ENCODE measurements at places on chromosomes 3 and 15. TPM values are rescaled to one million over a fixed set of nuclear protein-coding genes. Genes with fewer than 3 reads are reported as not detected.

DNA sequence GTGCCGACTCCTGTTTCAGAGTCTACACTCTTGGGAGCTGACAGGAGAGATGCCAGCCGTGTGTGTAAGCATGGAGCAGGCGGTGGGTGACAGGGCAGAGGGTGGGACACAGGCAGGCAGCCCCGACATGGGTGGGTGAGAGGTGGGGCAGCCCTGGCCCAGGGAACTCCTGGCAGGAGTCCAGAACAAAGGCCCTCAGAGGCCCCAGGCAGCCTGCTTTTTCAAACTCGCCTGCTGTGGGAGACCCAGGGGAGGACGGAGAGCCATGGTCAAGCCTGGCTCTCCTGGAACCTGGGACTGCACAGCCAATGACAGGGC is 29.3 kb upstream of the SLC41A3 start:
- DNase-seq: no peak

KY gene
- total RNA-seq: not detected

UBR1 gene
- total RNA-seq: 50.6 TPM

PRR20G gene
- not detected for total RNA-seq

GRCh38 chr15:84633311-84634227 is 20.5 kb downstream of the WDR73 start:
- DNase-seq: peak; percentile 62

Measured in CD4-positive, alpha-beta memory T cell (primary cell).